NCI-H345 (cell line): ENCODE measurements at places on chromosomes 12 and 14.

- DNase-seq = no peak
These were observed 11.6 kb downstream of the SMIM41 start for GRCh38 chr12:52091061-52091460.

DNA sequence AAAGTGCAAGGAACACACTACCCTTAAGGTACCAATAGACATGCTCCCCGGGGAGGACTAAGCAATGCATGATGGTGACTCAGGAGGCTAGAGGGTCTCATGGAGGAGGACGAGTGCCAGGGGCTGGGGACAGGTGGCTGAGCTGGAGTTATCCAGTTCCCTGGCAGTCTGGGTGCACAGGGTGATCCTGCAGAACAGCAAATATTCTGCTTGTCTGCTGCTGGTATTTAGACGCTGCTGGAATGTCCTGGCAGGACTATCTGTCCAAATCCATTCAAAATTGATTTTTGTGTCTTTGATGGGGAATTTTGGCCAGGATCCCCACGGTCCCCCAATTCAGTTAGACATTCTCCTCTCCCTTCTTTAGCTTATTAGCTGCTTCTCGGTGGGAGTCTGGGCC, 138.7 kb downstream of the C12orf75 start:
- no peak for DNase-seq

GRCh38 chr12:118185602-118186397, 49.9 kb downstream of the PEBP1 start:
- no peak for DNase-seq

DNA sequence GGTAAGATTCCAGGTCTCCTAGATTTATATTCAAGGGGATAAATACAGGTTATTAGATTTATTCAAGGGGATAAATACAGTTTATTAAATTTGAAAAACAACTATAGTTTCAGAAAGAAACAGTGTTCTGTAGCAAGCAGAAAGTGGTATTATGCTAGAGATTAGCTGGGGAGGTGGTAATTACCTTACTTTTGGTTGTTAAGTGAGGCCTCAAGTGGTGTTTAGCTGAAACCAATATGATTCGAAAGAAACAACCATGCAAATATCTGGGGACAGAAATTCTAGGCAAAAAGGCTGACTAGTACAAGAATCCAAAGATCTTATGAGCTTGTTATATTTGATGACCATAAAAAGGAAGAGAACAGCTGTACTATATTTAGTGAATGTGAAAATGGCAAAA, 6.2 kb downstream of the OR4N5 start:
- no peak for DNase-seq

- DNase-seq = no peak
These were observed 156.0 kb downstream of the EGLN3 start for GRCh38 chr14:33794791-33795305.

DNA sequence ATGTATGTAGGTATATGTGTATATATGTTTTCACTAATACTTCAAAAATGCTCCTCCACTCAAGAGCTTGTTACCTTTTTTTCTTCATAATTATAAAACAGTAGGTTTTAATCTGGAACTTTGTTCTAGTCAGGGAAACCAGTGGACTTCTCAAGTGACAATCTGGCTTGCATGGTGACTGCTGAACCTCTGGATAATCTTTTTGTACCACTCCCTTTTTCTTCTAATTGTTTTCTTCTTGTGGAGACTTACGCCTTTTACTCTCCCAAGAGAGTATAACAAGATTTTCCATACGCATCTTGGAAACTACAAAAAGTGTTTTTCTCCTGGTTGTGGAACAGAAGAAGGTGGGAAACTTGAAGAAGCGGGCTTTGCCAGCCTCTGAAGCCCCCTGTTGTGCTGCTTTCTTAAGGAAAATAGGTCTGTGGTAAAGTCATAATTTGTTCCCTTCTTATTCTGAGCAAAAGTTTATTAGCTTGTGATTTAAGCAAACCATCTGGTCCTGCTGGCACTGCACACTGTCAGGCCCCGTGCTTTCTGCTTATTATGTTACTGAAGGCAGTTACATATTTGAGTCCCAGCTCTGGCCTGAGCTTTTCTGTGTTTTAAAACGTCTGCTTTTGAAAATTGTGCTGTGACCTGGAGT, 291.8 kb downstream of the ERC1 start:
- DNase-seq = no peak

GRCh38 chr12:91988086-91988923, 157.3 kb downstream of the BTG1 start:
- no peak for DNase-seq

DNA sequence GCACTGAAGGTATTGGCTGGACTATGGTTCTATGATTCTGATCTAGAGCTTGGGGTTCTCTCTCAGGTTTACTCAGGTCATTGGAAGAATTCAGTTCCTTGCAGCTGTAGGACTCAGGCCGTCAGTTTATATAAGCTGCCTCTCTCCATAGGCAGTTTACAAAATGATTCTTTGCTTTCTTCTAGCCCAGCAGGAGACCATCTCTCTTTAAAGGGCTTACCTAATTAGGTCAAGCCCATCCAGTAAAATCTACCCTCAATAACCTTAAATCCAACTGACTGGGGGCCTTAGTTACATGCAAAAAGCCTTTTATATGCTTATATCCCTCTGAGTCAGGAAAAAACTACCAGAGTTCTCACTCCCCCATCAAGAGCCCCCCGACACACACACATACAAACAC, 80.5 kb upstream of the GARIN6 start:
- no peak for DNase-seq

DNA sequence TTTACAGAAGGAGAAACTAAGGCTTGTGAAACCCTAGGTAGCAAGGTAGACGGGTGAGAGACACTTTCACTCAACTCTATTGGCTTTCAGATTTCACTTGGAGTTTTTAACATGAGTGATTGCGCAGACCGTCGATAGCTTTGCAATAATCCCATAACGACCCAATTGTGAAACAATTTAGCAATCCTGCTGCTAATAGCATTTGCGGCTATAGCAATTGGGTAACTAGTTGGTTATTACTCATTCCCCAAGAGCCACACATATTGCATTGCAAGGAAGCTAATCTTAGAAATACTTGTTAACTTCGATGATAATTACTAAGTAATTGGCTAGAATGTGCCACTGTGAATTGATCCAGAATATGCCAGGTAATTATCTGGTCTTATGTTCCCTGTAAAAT, 159.9 kb upstream of the NOS1 start:
- DNase-seq = no peak

- no peak for DNase-seq
These were observed 105.4 kb downstream of the FBXL14 start for GRCh38 chr12:1488908-1489381.

- DNase-seq = no peak
These were observed 86.4 kb downstream of the ACACB start for GRCh38 chr12:109202770-109203169.

DNA sequence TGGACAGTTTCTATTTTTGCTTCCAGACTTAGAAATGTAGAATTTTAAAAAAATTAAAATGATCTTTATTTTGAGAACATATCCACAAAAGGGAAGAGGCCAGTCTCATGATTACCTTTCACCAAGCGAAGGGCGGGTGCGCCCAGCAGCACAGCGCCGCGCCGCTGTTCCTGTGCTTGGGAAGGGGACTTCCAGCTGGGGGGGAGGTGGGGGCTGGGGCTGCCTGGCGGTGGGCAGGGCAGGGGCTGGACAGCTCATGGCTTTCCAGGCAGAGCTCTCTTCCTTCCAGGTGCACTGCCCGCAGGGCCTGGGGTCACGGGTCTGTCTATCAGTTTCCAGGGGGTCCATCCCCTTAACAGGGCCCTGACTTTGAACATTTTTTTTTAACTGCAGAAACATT, 199.9 kb downstream of the TTC7B start:
- DNase-seq = no peak

- no peak for DNase-seq
These were observed 14.8 kb upstream of the ETNK1 start for GRCh38 chr12:22610131-22610530.
